ENCODE measurements at places on chromosomes 5 and 9.

GRCh38 chr9:27117489-27118135 is 8.6 kb downstream of the TEK start:
- DNase-seq: peak; percentile 87

- no peak for DNase-seq
Observed at GRCh38 chr5:177966839-177967166, 29.2 kb downstream of the PROP1 start.

- no peak for DNase-seq
Observed at GRCh38 chr9:136605988-136606660, 56.6 kb upstream of the EGFL7 start.

- DNase-seq: no peak
Observed at GRCh38 chr9:86043999-86044398, 55.4 kb downstream of the GOLM1 start.

DNA sequence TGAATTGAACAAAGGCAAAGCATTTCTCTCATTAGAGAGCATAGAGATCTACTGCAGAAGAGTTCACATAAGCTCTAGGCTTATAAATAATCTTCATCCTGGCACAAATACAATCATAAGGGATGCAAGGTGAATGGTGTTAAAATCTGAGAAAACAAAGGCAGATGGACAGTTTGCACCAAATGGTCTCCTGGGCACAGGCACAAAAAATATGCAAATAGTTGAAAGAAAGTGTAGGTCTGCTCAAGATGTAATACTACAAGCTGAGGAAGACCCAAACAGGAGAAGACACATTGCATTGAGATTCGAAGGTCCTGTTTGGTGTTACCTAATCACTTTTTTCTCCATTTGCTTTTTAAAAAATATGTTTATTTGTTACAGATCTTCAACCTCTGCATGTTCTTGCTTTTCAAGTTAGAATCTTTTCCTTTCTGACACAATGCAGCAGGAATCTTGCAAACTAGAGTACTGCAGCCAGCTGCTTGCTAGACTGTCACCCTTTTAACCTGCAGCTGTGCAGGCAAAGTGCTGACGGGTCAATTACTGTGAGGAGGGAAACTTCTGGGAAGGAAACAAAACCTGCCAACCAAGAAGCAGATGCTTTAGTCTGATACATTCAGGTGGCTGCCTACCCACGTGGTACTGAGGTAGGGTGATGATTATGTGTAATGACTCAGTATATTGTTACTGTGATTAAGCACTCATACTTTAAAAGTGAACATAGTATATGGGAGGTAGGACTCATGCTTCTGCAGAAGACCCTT is 1048.6 kb upstream of the SEMA6A start:
- no peak for DNase-seq

DNA sequence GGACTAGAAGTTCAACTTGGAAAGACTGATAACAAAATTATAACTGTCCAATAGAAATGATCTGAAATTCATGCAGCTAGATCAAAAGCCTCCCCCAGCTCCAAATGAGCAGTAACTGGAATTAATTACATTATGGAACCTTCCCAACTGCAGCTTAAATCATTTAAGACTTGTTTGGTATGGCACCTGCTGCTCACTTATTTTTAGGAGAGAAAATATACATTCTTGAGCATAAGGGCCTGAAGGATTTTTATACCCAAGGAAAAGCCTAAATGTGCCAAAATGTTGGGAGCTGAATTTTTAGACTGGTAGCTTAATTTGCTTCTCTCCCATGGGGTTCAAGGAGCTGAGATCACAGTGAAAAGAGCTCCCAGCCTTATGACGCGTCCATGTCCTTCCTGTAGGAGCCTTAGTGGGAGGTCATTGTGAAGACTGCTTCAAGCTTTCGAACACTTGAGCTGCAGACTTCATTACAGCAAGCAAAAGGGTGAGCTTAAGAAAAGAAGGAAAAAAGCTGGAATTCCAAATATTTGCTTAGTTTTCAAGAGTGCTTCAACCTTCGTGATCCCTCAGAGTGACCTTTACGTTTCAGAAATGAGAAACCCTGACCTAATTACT is 276.0 kb downstream of the DMAC1 start:
- no peak for DNase-seq

GRCh38 chr9:129068990-129069861 is 11.7 kb upstream of the DOLPP1 start:
- DNase-seq: no peak

- no peak for DNase-seq
Observed at GRCh38 chr9:4992872-4993271, 7.8 kb downstream of the JAK2 start.

DNA sequence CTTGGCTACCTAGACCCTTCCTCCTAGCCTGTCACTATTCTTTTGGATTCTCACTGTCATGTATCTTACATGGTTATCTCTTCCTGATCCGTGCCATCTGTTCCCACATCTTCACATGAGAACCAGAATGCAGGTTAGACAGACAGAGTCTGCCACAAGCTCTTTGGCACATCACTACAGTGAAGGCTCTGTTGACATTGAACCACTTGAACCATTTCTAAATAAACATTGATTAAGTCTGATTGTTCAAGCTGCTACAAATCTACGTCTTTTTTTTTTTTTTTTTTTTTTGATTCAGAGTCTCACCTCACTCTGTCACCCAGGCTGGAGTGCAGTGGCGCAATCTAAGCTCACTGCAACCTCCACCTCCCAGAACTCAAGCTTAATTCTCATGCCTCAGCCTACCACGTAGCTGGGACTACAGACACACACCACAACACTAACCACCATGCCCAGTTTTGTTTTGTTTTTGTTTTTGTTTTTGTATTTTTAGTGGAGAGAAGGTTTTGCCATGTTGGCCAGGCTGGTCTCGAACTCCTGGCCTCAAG is 85.1 kb upstream of the LRRTM2 start:
- no peak for DNase-seq

DNA sequence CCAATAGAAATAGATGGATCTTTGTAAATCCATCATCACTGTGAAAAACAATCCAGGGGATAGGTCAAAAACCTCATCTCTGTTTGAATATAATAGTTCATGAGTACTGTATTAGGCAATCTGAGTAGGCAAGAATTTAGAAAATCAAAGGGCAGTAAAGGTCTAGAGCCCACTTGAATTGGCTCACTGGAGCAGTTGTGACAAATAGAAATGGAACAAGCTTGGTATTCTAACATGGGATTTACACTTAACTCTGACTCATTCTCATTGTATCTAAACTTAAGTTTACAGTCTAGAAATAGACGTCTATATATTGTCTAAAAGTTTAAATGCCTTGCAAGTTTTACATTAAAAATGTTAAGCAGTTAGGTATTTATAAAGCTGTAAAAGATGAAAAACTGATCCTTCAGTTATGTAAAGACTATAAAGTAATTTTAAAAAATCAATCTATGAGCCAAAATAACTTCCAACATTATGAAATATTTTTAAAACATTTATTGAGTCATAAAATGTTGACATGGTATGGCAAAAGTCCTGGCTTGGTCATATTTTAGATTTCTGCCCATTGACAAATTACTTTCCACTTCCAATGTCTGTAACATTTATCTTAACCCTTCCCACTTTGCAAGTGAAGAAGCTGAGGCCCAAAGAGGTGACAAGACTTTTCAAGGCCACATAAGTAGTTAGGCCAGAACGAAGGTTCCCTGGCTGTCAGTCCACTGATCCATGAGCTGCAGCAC is 203.7 kb upstream of the NREP start:
- peak; percentile 58 for DNase-seq

- no peak for DNase-seq
Observed at GRCh38 chr9:33022303-33022702, 2.8 kb upstream of the DNAJA1 start.

GRCh38 chr5:179413711-179414458 is 68.6 kb upstream of the ADAMTS2 start:
- no peak for DNase-seq
